ENCODE measurements at places on chromosomes 3 and 15.

GRCh38 chr15:58383876-58384275 is 47.9 kb upstream of the LIPC start:
- DNase-seq: no peak

GRCh38 chr3:105957722-105958121 is 88.9 kb upstream of the CBLB start:
- no peak for DNase-seq

- DNase-seq: no peak
Measured at GRCh38 chr3:103684904-103685303, 1250.1 kb downstream of the ZPLD1 start.

DNA sequence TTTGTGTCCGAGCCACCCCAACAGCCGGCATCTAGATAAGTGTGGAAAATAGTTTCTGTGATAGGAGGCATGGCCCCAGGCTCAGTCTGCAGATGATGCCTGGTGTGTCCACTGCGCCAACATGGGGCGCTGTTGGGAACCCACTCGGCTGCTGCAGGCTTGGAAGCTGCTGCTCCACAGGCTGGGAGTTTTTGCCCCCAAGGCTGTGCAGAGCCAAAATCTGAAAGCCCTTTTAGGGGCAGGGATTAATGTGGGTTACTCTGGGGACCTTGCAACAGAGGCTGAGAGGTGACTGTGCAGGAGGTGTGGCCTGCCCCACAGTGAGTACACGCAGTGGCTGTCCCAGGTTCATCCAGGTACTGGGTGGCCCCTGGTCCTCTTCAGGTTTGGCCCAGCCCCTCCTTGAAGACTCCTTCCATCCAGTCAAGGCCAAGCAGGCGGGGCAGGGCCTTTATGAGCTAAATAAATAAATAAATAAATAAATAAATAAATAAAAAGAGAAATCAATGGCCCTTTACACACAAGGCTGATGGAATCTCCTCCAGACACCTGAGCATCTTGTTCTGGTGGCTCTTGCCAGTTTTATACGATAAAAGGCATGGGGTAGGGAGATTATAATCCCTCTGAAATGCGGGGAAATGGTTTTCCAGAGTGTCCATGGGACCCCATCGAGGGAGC is 73.8 kb downstream of the AAGAB start:
- DNase-seq: no peak

DNA sequence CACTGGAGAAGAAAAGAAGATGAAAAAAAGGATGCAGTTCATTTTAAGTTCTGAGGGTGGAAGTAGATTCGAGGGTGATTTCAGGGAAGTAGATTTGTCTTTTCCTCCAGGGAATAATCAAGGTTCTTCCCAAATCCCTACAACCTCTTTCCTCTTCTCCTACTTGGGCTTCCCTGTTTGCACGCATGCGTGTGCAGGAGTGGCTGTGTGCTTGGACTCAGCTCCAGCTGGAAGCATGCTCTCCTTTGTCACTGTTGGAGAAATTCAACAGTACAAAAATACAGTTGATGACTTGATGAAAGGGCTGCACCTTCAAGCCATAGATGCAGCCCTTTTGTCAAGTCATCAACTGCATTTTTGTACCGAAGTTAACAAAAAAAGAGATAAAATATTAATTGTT is 3.8 kb downstream of the OR5K2 start:
- no peak for DNase-seq

- no peak for DNase-seq
Measured at GRCh38 chr3:169623971-169624370, 39.5 kb downstream of the MECOM start.

- no peak for DNase-seq
Measured at GRCh38 chr3:164476631-164477030, 601.7 kb downstream of the SI start.

Data from activated T-cell treated with anti-CD3 and anti-CD28 coated beads for 4 hours (primary cell).